CD8-positive, alpha-beta T cell (primary cell): ENCODE measurements at places on chromosomes 6 and 20.

- no peak for DNase-seq
These were observed 8.5 kb upstream of the SPAG4 start for GRCh38 chr20:35607003-35607735.

- no peak for DNase-seq
These were observed 2.9 kb downstream of the NRN1 start for GRCh38 chr6:6003621-6004366.

GRCh38 chr6:154234019-154234772 is 122.4 kb downstream of the IPCEF1 start:
- no peak for DNase-seq

DNA sequence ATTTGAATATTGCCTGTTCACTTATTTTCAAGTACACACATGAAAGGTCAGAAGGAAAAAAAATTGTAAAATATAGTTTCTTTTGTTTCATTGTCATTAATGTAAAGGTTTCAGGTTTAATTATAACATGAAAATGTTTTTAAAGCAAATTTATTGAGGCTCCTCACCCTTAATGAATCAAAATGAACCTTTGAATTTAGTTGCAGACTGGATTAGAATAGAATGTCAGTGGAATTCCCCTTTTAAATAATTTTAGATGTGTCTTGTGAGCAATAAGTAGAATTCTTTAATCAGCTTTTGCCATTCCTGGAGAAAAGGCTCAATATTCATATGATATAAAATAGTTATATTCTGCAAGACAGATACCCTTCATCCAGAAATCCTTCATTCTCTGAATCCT is 70.7 kb upstream of the SMIM8 start:
- DNase-seq = no peak

DNA sequence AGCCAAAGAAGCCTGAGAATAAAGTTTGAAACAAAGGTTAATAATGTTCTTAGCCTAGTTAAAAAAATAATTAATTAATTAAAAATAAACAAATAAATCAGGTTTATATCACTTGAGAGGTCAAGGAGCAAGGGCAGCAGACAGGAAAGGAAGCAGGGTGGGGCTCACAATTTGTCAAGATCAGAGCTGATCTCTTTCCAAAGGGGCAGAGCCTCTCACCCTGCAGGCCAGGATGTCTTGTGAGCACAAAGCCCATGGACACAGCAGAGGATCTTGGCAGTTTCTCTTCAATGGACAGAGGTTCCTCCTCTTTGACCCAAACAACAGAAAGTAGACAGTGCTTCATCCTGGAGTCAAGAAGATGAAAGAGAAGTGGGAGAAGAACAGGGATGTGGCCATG is 14.9 kb downstream of the ULBP1 start:
- DNase-seq = no peak

GRCh38 chr6:23823421-23823820 is 302.6 kb upstream of the NRSN1 start:
- no peak for DNase-seq

GRCh38 chr6:53648184-53648943 is 17.2 kb downstream of the KLHL31 start:
- no peak for DNase-seq
